ENCODE measurements at places on chromosomes 6 and 20. TPM values are rescaled to one million over a fixed set of nuclear protein-coding genes. Genes with fewer than 3 reads are reported as not detected.

DNA sequence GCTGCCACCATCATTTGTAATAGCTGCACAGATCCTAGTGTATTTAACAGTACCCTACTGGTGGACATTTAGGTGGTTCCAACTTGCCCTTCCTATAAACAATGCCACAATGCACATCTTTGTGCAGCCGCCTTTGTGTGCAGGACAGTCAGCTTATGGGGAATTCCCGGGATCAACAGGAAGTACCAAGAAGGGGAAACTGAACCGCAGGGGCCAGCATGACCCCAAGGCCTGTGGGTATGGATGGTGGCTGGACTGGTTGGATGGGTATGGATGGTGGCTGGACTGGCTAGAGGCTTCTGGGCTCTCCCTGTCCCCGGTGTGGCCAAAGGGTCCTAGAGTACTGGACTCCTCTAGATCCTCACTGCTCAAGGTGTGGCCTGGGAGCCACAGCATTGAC lies 46.7 kb downstream of the CEBPB start:
- no peak for DNase-seq

The HBS1L gene
- total RNA-seq = 93.3 TPM

DNA sequence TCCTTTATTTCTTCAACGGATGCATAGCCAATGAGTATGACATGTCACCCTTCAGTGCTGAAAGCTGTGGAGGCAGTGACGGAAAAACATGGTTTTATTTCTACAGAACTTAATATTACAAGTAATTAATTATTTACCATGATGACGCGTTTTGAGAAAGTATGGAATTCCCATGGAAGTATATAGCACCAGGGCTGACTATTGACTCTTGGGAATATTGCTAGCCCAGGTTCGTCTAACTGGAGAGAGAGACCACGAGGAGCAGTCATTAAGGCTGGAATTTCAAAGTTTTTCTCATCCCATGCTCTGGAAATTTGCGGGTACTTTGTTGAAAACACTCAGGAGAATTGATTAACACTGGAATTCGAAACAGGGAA lies 155.2 kb upstream of the PRSS16 start:
- DNase-seq = no peak

DNA sequence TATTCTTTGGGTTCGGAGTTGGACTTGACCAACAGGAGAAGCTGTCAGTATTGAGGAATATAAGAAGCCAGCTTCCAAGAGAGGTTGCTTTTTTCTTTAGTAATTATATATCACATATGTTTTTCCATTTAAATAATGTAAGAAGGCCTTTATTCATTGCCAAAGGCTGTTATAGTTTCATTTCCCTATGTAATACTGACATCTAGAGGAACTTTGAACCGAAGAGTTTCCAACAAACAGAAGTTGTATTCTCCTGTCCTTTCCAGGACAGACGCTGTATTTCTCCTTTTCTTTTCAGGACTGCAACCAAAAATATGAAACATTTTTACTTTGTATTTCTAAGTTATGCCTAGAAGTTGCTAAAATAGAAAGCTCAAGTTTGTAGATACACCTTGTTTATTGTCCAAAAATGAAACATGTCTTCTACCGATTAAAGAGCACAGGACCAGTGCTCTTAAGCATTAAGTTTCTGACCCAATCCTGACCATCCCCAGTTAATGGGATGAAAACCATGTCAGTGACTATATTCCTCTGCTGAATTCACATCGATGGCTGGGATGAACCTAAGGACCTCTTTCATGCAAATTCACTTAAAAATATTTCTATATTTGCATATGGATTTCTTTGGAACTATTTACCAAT lies 55.1 kb downstream of the MYLK4 start:
- no peak for DNase-seq

The SAMD3 gene
- 1.0 TPM for total RNA-seq

GRCh38 chr6:31918069-31918720 lies 9.3 kb upstream of the C2 start:
- DNase-seq = no peak

The SLC9A8 gene
- total RNA-seq = 10.5 TPM

GRCh38 chr20:3733119-3733995 lies 872 bp downstream of the HSPA12B start:
- DNase-seq = no peak

The NELFE gene
- 47.8 TPM for total RNA-seq

The SIRPB1 gene
- not detected for total RNA-seq

The ZBTB9 gene
- 18.7 TPM for total RNA-seq

The HRH3 gene
- total RNA-seq = not detected

The ELOVL4 gene
- 3.3 TPM for total RNA-seq

DNA sequence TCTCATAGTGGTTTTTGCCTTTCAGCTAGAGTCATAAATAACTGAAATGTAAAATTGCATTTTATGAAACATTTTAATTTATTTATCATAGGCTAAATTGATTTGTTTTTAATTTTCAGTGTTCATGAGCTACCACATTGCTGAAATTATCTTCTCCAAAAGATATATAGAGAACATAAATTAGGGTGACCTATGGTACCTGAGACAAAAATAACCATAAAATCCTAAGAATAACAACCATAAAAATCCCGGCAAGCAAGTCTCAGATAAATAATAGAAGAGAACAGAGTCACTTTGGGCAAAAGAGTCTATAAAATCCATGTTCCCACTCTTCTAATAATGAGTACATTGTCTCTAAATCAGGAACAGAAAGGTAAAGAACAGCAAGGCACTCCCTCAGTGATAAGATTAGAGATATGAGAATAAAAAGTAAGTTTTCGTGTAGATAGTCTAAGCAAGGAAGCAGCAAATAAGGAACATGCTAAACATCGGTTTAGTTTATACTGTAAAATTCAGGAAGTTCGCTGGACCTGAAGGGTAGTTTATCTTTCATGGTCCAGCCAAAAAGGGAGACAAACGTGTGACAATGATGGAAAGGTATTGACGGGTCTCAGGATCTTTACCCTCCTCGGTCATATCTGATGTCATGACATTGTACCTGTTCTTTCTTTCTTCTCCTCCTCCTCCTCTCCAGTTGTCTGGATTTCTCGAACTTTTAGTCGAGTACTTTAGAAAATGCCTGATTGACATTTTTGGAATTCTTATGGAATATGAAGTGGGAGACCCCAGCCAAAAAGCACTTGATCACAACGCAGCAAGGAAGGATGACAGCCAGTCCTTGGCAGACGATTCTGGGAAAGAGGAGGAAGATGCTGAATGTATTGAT lies 117.6 kb downstream of the TMEM242 start:
- no peak for DNase-seq

DNA sequence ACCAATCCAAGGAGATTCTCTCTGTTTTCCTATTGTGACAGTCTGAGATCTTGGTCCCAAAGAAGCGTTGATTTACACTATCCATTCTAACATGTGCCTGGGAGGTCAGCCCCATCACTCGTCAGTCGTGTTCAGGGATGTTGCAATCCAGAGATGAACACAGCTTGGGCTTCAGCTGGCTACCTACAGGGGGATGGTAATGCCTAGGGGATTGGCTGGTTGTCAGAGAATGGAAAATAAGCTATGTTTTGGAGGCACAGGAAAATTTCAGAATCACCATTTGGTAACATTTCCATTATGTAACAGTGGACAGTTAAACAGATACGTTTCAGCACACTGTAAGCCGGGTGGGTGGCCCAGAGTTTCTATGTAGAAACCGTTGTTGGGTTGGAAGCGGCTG lies 147.1 kb upstream of the RALGAPA2 start:
- DNase-seq = no peak

GRCh38 chr6:40848038-40848437 lies 191.0 kb downstream of the UNC5CL start:
- DNase-seq = no peak

GRCh38 chr20:44962483-44962882 lies 2.3 kb upstream of the TOMM34 start:
- no peak for DNase-seq

- DNase-seq = no peak
Measured at GRCh38 chr20:63433756-63434531, 38.5 kb downstream of the KCNQ2 start.

The ERGIC3 gene
- 282 TPM for total RNA-seq

GRCh38 chr6:133248241-133249001 lies 7.3 kb downstream of the EYA4 start:
- DNase-seq = no peak

The FERMT1 gene
- 0.62 TPM for total RNA-seq

- no peak for DNase-seq
Measured at GRCh38 chr20:4881006-4881730, 120.1 kb downstream of the SLC23A2 start.

The SLC22A3 gene
- total RNA-seq = 0.18 TPM

DNA sequence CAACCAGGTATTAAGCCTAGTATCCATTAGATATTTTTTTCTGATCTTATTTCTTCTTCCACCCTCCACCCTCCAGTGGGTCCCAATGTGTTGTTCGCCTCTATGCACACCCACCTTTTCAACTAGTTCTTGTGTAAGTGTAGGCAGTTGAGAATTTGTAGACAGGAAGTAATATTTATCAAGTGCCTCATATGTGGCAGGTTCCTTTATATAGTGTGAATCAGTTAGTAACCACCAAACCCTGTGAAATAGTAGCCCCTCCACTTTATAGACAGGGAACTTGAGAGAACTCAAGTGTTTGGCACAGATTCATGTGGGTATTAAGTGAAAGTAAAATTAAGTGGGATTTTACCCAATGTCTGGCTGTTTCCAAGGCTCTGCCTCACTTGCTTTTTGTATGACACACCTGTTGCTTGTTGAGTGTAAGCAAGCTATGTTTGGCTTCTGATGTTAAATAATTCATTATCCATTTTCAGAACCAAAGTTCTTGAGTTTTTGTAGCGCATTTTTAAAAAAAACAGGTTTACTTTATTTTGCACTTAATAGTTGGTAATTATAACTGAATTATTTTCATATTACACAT lies 24.8 kb downstream of the AFDN start:
- no peak for DNase-seq

DNA sequence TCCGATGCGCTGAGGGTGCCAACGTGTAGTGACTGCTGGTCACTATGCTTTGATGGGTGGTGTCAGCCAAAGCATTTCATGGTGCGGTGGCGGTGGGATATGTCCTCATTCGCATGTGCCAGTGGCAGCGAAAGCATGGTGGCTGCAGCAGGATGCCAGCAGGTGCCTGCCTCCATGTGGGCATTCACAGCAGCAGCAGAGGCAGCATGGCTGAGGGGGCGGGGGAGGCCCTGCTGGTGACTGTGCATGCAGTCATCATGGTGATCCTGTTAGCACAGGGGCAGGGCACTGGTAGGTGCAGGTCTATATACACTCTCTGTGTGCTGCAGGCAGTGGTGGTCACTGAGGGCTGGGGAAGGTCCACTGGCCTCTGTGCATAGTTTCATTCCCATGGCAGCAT lies 22.0 kb downstream of the FIG4 start:
- DNase-seq = no peak

The LAMA2 gene
- 2.0 TPM for total RNA-seq

- DNase-seq = no peak
Measured at GRCh38 chr20:49510562-49511122, 28.2 kb upstream of the KCNB1 start.

- no peak for DNase-seq
Measured at GRCh38 chr6:56510984-56511531, 131.6 kb downstream of the DST start.

The HMGN4 gene
- total RNA-seq = 27.2 TPM

The PBOV1 gene
- total RNA-seq = not detected

- DNase-seq = peak; percentile 64
Measured at GRCh38 chr6:30942338-30943060, 1.7 kb downstream of the MUCL3 start.

- DNase-seq = no peak
Measured at GRCh38 chr6:25919657-25920056, 10.8 kb downstream of the SLC17A2 start.

- DNase-seq = no peak
Measured at GRCh38 chr6:40353967-40354452, 233.2 kb downstream of the LRFN2 start.

DNA sequence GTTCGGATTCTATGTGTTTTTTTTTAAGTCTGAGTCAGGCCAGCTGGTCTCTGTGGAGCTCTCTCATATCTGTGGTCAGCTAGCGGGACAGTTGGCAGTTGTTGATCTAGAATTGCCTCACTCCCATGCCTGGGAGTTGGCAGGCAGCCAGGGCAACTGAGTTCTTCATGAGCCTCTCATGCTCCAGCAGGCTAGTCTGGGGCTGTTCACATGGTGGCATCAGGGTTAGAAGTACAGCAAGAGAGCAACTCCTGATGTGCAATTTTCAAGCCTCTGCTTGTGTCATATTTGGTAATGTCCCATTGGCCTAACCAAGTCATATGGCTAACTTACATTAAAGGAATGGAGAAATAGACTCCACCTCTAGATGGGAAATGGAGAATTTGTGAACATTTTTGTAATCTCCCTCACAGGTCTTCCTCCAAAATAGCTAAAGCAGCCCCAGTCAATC lies 6.7 kb upstream of the IFT52 start:
- no peak for DNase-seq
